ENCODE measurements at places on chromosomes 12 and 14.

DNA sequence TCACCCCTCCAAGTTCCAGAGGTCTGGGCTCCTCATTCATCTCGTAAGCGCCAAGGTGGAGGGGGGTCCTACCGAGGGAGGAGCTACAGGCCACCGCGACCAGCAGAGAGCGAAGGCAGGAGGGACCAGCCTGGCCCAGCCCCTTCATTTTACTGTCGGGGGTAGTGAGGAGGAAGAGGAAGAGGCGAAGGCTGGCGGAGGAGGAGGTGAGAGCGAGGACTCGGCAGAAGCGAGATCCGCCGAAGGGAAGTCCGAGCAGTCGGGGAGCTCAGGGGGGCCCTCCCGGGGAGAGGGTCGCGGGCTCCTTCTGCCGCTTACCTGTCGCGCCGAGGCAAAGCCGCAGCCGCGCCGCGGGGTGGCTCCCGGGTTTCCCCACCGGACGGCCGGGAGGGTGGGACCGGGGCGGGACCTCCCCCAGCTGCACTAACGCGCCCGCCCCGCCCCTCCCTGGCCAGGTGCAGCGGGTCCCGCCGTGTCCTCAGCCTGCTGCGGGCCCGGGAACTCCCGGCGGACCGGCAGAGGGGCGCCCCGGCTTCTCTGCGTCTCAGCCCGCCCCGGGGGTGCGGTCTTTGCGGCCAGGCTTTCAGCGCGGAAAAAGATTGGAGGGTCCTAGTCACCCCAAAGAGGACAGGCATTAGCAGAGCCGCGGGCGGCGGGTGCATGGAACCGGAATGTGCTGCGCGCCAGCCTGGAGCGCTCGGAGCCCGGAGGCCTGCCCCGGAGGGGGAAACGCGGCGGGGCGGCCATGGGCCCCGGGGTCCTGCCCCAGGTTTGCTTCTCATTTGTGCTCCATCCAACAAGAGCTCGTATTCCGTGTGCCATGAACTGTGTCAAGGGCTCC, at the start of gene GALNT6:
GALNT6 (minus strand) TSS at position 124 of the 841 bp plus-strand sequence. CDS start 11,625 bp downstream, outside the sequence.
- DNase-seq = peak; percentile 27

DNA sequence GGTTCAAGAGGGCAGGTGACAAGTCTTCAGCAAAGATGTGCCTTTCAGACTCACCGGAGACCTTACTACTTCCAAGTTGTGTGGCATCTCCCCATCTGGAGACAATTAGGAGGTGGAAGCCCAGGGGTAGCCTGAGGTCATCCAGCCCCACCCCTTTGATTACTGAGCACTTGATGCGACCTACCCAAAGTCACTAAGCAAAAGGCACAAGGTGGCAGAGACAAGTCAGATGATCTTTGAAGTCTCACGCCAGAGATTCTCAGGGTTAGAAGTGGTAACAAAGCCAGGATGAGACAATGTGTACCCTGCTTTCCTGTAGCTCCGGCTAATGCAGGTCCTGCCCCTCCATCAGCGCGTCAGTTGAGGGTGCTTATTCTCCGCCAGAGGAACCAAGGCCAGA, 1.4 kb upstream of the FOXN3 start:
- DNase-seq = no peak

- DNase-seq = peak; percentile 85
These were observed 396.1 kb downstream of the NRXN3 start for GRCh38 chr14:78566026-78566858.

- DNase-seq = no peak
These were observed 101.0 kb downstream of the PIWIL1 start for GRCh38 chr12:130438711-130439110.

DNA sequence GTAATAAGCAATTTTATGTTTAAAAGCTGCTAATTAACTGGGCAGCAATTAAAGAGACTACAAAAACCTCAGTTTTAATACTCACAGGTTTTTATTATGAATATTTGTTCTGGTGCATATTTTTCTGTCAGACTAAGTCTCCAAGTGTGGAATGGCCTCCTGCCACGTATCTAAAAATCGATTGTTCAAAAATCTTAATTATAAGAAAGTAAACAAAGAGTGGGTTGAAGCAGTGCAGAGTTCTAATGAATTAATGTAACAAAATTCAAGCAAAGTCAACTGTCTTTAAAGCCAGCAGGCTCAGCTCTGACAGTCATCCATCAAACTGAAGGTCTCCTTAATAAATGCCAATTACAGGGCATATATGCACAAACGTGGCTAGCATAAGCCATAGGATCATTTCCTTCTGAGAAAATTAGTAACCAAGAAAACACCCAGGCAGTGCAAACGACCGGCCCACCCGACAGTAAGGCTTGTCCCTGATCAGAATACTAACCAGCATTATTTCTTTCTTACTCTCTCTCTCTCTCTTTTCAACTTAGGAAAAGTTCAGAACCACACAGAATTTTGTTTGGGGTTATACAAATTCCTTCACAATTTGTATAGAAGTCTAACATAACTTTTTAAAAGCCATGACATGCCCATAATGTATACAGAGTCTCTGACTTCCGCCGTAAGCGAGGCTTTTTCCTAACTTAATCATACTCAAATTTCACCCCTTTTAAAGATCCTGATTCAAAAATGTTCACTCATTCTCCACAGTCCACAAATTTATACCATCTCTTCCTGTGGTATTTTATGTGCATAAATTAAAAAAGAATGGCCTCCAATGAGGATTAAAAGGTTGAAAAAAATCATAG, 83.8 kb downstream of the SLC25A21 start:
- DNase-seq = no peak

GRCh38 chr12:112870267-112870980, 36.3 kb upstream of the OAS1 start:
- DNase-seq = no peak

DNA sequence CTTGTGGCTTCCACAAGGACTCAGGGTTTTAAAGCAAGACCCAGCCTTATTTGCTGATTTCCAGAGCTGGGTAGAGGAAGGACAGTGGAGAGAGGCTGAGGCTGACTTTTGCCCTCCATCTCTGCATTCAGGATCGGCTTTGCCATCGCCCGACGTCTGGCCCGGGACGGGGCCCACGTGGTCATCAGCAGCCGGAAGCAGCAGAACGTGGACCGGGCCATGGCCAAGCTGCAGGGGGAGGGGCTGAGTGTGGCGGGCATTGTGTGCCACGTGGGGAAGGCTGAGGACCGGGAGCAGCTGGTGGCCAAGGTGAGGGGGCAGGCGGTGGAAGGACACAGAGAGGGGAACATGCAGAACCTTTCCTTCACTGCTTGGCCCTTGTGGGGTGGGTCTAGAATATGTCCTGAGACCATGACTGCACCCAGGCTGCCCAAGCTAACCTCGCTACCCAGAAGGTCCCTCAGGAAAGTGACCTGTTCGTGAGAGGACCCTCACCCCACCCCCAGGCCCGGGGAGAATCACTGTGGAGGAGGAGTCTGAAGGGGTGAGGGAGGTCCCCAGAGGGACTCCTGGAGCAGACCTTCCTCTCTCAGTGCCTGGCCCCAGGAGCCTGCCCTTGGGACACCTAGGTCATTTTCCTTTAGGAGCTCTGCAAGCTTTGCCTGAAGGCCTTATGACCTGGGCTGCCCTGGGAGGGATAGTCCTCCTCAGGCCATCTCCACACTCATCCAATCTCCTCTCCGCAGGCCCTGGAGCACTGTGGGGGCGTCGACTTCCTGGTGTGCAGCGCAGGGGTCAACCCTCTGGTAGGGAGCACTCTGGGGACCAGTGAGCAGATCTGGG, 3.1 kb downstream of the DHRS2 start:
- DNase-seq = no peak

DNA sequence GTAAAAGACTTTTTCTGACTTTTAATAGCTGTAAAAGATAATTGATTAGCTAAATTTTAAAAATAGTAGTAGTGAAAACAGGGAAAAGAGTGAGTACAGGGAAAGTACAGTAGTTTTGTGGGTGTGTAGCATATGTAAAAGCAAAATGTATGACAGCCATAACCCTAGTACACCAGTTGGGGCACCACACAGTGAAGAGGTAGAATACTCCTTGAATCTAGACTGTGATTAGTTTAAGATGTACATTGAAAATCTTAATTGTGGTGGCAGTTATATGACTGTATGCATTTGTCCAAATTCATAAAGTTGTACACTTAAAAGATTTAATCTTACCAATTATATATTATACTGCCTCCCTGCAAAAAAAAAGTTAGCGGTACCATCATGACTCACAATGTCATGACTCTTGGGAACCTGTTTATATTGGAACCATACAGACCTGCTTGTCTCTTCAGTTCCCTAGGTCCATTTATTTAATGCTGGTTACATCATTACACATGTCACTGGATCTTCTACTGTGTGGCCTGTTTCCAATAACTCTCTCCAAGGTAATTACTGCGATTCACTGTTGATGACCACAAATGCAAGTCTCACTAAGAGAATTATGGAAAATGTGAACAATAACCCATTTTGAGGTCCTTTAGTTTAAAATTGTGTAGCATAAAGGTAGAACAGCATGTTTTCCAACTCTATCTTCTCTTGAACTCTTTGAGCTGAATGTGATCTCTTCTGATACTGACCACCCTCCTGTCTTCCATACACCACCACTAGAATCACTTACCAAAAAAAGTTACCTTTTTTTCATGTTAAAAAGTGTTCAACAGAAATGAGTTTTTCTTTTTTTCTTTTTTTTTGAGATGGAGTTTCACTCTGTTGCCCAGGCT, 264.2 kb upstream of the AMIGO2 start:
- DNase-seq = no peak

DNA sequence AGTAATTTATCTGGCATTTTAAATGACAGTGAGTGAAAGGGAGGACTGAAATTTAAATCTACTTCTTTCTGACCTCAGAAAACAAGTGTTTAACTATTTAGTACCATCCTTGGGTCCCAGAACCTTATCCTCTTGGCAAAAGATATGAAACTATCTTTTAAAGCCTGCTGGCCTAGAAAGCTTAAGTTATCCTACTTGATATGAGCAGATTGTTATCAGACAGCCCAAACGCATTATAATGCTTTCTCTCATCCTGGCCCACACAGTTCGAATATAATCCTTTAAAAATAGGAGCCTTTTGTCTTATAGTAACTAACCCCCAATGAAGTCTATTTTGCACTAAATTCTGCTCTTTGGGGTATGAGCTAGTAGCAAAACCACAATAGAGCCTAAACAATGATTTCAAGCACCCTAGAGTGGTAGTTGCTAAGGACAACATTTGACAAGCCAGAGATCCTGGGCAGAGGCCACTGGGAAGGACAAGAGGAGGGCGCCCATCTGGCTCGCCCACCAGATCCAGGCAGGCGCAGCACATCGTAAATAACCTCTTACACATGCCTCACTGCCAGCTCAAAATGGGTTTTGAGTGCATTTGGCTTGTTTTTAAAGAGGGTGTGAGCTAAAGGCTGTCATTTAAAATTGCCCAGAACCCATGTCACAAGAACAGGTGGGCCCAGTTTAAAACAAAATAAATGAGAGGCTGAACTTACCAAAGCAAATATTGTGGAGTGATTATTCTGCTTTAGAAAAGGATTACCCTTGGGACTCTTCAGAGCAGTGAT, 37.7 kb upstream of the CRY1 start:
- peak; percentile 69 for DNase-seq

DNA sequence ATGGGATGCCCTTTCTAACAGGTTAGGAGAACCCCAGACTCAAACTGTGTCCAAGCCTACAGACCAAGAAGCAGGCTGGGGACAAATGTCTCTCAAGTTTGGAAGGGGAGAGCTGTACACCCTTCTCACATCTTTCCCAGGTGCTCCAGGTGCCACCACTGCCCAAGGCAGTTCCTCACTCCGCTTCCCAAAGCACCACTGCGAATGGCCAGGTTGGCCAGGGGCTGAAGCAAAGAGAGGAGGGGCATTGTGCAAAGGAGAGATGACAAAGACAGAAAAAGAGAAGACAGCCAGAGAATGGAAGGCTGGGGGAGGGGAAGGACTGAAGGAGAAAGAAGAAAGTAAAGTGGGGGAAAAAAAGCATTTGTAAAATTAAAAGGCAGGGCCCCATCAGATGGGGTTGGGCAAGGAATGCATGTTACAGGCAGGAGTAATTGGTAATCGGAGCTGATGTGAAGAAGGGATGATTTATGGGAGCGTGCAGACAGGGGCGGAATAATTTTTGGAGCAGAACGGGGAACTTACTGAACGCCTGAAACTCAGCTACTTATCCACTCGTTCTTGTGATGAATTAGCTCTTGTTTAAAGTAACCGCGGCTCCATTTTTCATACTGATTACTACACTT, 165.8 kb downstream of the ESRRB start:
- no peak for DNase-seq

DNA sequence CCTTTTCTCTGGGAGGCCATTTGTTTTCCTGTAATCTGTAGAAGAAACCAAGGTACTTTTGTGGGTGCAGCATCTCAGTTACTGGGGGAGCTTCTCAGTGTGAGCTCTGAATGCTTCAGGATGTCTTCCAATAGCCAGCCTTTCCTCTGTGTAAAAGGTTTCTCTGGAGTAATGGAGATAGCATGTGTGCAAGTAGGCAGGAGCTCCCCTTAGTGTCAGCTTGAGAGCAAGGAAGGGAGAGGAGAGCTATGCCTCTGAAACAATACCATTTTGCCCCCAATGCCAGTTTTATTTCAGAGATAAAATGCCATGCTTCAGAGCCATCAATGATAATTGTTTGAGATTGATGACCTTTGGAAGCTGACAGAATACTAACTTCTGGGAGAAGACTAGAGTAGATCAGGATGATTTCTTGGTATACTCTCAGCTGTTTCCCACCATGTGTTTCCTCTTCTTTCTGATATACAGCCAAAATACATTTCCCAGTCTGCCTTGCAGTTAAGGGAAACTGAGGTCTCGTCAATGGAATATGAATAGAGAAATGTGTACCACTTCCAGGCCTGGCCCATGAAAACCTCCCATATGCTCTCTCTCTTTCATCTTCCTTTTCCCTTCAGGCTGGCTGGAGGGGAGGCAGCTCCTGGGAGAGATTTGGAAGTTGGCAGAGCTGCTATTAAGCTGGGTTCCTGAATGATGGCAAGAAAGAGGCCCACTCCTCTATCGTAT, 125.7 kb downstream of the CRADD start:
- no peak for DNase-seq

DNA sequence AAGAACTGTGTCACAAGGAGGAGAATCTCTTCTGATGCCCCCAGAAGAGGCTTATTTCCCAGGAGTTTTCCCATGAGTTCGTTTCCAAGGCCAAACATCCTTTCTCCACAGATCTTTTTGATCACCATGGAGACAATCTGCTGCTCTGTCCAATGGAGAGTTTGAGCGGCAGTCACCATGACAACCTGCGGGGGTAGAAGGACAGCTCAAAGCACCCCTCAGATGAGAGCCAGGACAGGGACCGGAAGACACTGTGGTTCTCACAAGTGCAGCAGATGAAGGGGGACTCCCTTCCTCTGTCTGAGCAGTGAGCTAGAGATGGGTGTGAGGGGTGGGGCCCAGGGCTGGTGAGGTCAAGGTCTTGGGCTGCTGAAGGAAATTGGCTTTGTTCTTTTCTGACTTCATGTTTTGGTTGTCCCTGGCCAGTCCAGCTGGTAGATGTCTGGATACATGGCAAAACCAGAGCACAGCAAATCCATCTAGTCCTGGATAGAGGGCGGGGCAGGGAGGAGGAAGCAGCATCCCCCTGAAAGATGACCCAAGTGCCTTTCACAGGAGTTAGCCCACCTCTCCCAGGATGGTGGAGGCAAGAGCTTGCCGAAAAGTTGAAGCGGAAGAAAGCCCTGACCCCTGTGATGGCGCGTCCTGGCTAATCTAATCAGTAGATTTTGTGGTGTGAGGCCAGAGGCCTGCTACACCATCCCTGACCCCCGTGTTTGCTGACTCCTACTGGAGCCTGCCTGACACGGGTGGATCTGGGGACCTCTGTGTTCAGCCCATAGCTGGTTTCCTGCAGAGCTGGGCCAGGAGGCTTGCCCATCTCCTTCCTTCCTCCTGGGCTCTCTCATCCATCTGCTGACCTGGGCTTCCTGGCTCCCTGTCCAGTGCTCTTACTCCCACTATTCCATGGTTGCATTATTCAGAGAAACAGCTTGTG, 24.4 kb downstream of the DHRS2 start:
- peak; percentile 4 for DNase-seq
